ENCODE measurements at places on chromosomes 6 and 20.

- DNase-seq = no peak
These were observed 6.2 kb downstream of the RALGAPA2 start for GRCh38 chr20:20706285-20706684.

DNA sequence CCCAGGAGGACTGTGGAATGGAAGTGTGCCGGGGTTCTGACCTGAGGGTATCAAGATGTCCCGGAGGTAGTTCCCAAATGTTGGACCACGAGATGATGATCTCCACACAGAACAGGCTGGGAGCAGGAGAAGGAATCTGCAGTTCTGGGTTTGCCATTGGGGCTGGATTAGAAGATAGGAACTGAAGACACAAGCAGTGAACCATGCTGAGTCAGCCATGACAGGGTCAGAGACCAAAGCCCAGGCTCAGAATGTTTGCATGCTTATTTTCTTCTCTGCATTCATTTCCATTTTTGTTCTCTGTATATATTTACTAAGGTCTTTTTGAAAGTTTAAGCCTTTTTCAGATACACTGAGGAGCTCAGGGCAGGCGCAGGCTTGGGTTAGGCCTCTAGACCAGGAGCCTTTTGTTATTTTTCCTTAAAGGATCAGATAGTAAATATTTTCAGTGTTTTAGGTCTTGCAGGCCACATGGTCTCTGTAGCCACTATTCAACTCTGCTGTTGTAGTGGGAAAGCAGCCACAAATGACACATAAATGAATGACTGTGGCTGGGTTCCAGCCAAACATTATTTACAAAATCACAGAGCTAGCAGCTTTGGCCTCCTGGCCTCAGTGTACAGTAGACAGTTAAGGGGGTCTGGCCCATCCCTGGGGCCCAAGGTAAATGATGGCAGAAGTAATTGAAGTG, 28.5 kb downstream of the SLC35D3 start:
- DNase-seq = no peak

GRCh38 chr20:23874747-23875146, 4.8 kb downstream of the CST5 start:
- no peak for DNase-seq

GRCh38 chr20:31670371-31671228, 32.9 kb downstream of the COX4I2 start:
- DNase-seq = no peak

- DNase-seq = no peak
These were observed 37.4 kb downstream of the PXDC1 start for GRCh38 chr6:3714111-3714510.

DNA sequence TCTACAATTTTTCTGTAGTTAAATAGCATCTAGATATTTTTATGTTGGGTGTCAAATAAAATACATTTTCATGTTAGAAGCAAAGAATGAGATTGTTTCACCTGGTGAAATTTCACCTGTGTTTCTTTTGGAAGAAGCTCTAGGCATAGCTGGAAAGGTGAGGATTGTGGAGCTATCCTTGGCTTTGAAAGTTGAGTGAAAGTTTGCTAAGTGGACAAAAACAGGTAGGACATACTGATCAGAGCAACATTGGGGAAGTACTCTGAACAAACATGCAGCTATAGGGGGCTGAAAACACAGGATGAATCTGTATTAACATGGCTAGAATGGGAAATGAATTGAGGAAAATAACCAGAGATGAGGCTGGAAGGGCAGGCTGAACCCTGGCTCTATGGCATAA, 18.8 kb downstream of the CLVS2 start:
- DNase-seq = no peak

GRCh38 chr6:36659271-36659670, 19.2 kb upstream of the CDKN1A start:
- no peak for DNase-seq

- no peak for DNase-seq
These were observed 154.6 kb upstream of the SOX4 start for GRCh38 chr6:21438986-21439352.

DNA sequence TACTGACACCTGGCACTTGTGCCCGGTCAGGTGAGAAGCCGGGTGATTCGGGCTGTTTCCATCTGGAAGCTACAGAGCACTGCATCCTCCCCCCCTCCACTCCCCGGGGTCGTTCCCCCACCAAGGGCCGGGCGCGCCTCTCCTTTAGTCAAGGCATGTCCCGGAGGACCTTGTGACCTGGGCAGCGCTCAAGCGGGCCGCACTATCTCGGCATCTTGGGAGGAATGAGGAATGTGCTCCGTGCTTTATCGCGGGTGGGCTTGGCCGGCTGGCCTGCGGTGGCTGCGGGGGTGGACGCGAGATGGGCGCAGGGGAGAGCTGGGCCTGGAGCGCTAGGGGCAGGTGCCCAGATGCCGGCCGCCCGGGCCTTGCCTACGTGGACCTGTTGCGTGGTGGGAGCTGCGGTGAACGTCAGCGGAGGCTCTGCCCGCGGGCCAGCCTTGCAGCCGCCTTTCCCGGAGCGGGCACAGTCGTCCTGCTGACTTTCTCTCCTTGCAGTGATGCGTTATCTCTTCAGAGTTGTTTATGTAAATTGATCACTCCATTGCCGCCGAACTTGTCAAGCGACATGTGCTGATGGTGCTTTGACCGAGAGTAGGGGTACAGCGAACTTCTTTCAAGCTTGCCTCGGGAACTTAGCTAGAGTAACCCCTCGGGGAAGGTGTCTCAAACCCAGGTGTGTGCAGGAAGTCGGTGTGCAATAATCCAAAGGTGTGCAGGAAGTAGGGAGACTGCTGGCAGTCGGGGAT, 1.1 kb downstream of the LRRC1 start:
- DNase-seq = no peak

DNA sequence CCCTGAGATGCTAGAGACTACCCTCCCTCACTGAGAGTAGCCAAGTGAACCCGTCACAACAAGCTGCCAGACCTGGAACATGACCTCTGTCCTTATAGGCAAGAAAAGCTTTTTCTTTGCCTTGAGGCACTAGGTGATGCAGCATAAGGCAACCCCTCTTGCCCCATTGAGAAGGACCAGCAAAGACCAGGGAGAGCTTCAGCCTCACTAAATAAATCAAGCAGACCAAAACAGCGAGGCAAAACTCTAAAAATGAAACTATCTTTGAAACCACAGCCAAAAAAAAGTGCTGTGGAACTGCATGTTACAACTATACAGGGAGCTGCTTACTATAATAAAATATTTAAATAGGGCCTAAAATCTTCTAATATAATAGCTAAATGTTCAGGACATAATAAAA, 62.6 kb upstream of the FAM83B start:
- no peak for DNase-seq

GRCh38 chr20:25699914-25700313, 3.3 kb upstream of the ZNF337 start:
- no peak for DNase-seq

DNA sequence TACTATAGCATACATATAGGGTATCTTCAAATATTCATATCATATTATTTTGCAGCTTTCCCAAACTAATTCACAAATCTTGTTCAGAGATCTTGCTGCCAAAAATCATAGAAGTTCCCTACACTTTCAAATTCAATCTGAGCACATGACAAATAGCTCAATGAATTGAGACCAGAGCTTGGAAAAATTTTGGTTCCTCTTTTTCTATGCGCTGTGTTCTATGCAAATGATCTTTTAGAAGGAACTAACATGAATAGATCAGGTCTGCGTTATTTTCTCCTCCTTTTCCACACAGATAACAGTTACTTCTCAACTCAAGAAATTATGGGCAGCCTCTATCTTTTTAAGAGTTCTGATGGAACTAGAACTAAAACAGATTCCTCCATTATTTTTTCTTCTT, 316.3 kb downstream of the ARHGAP18 start:
- DNase-seq = no peak

DNA sequence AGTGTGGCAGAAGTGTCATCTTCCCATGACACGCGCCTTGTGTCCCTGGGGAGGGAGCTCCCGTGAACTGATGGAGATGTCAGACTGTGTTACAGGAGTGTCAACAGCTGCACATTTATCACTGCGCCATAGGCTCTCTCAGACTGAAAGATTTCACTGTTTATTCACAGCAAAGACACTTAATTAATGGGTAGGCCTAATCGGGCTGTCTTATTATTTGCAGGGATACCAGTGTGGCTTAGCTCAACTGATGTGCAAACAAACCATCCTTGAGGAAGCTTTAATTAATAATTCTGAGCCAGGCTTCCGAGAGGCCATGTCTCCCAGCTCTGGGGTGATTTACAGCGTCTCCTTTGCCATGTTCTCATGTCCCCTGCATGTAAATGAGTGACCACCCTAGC, 771.0 kb downstream of the QKI start:
- no peak for DNase-seq

GRCh38 chr20:55067158-55067825, 591.9 kb downstream of the DOK5 start:
- no peak for DNase-seq

DNA sequence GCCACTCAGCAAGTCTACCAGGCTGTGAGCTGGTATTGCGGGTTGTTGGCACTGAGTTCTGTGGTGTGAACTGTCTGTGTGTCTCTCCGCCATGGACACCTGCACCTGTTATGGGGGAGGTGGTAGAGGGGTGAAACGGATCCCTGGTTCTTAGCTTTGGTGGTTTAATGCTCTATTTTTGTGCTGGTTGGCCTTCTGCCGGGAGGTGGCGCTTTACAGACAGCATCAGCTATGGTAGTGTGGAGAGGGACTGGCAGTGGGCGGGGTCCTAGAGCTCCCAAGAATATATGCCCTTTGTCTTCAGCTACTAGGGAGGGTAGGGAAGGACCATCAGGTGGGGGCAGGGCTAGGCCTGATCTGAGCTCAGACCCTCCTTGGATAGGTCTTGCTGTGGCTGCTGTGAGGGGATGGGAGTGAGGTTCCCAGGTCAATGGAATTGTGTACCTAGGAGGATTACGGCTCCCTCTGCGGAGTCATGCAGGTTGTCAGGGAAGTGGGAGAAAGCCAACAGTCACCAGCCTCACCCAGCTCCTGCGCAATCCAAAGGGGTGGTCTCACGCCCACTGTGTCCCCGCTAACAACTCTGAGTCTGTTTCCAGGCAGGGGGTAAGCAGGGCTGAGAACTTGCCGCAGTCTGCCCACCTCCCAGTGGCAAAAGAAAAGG, 154.3 kb downstream of the CCDC170 start:
- no peak for DNase-seq

- DNase-seq = no peak
These were observed 12.4 kb upstream of the ZSCAN16 start for GRCh38 chr6:28111964-28112363.

GRCh38 chr20:35871259-35871771, 83.0 kb downstream of the SCAND1 start:
- DNase-seq = no peak

GRCh38 chr20:38497246-38497935, 24.7 kb downstream of the RALGAPB start:
- no peak for DNase-seq

DNA sequence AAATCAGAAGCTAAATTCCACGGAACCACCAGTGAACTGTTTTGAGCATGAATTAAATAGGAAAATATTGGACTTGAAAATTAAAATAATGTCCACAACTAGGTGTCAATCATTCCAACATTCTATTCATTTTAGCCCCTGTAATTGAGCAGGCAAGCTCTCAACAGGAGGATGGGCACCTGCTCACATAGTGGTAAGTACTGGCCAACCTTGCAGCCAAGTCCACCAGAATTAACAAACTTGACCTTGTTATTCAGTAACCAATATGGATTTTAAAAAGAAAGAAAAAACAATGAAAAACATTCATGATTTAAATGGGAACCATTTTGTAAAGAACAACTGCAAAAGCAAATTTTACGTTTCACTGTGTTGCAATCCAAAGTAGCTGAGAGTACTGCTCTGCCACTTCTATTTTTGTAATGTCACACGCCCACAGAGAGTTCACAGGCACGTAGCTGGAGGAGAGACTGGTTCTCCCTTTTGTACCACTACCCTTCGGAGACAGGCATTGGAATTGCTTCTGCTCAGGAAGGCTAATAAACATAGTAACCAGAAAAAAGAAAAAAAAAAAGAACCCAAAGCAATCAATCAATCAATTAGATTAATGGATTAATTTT, 75.2 kb upstream of the F13A1 start:
- DNase-seq = no peak

DNA sequence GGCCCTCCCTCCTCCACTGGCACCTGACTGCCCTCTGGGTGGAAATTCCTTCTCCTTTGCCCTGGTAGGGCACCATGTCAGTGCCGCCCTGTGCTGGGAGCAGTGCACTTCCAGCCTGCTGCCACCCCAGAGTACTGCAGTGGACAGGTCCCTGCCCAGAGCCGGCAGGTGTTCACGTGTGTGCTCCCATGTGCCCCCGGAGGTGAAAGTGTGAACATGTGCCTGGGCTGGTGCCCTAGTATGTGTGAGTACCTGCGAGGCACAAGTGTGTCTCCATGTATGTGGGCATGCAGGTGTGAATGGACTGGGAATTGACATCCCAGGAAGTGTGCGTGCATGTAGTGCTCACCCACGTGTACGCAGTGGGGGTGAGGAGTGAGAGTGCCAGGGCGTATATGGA, 29.4 kb downstream of the SDCBP2 start:
- DNase-seq = peak; percentile 21

DNA sequence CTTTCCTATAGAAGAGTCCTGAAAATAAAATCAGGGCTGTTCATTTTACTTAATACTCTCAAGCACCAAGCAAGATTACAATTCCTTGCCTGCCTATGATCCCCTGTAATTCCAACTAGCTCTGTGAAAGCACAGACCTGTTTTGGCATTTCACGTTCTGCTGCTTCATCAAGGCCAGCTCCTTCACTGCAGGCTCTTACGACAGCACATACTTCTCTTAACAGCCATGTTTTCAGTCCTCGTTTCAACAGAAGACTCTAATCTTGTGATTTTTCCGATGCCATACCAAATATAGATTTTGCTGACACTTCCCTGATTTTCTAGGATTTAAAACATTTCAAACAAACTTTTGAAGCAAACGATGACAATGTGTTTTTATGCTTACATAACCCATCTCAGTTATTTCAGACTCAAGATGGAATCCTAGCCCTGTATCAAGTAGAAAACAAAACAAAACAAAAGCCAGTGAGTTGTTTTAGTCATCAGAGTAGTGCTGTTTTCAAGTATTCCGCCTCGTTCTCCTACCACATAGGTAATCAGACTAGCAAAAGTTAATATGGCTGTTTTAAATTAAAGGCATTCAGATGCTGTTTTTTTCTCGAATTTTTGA, 616.5 kb upstream of the CITED2 start:
- no peak for DNase-seq

GRCh38 chr6:97958134-97958533, 675.1 kb upstream of the MMS22L start:
- DNase-seq = no peak

- DNase-seq = no peak
These were observed 226.8 kb downstream of the TMEM242 start for GRCh38 chr6:157096522-157096921.

DNA sequence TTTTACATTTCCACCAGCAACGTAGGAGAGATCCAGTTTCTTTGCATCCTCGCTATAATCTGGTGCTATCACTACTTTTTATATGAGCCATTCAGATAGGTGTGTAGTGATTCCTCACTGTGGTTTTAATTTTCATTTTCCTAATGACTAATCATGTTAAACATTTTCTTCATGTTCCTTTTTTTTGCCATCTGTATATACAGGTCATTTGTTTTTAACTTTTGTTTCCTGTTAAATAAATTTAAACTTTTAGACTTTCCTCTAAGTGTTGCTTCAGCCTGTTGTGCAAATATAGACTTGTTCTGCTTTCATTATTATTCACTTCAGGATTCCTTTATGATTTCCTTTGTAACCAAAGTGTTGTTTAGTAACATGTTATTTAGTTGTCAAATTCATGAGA, 697.4 kb downstream of the PTPRT start:
- no peak for DNase-seq

Data from CD4-positive, alpha-beta T cell treated with Interleukin-1 beta for 1 hour (primary cell).